Ovary (tissue), 10 donors: ENCODE measurements at places on chromosomes 3 and 15.

GRCh38 chr3:69292959-69293574, 92.8 kb downstream of the FRMD4B start:
- H3K4me1 ChIP-seq, result peaks cover 2% of the 10 kb centered on the region
- no peaks in the 10 kb centered on the region for H3K27me3 ChIP-seq
- no peak for DNase-seq
- H3K27ac ChIP-seq, result no peak overlapping the region

GRCh38 chr3:52040600-52040999, 15.8 kb downstream of the DUSP7 start:
- H3K4me1 ChIP-seq, result no peaks in the 10 kb centered on the region
- no peak overlapping the region for H3K27ac ChIP-seq
- H3K36me3 ChIP-seq, result no peaks in the 10 kb centered on the region
- H3K27me3 ChIP-seq, result no peaks in the 10 kb centered on the region
- H3K4me3 ChIP-seq, result no peak overlapping the region

- H3K36me3 ChIP-seq, result no peaks in the 10 kb centered on the region
- H3K4me1 ChIP-seq, result no peaks in the 10 kb centered on the region
- H3K27me3 ChIP-seq, result no peaks in the 10 kb centered on the region
- no peak for DNase-seq
- no peak overlapping the region for H3K4me3 ChIP-seq
- no peak overlapping the region for H3K27ac ChIP-seq
Measured at GRCh38 chr15:73009066-73010056, 42.9 kb upstream of the NEO1 start.

DNA sequence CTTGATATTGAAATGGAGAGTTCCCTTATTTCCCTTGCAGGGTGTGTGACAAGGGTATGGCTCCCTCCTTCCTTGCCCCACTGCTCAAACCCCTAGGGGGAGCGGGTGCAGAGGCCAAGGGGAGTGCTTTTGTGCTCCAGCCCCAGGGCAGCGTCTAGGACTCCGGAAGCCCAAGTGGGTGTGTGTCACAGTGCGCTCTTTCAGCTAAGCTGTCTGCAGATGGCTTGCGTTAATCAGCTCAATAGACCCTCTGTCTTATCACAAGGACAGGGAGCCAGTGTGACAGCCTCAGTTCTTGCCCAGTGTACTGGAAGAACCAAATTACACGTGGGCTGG, 523.6 kb upstream of the LMCD1 start:
- no peak overlapping the region for H3K27ac ChIP-seq
- H3K36me3 ChIP-seq, result no peaks in the 10 kb centered on the region
- no peak for DNase-seq

DNA sequence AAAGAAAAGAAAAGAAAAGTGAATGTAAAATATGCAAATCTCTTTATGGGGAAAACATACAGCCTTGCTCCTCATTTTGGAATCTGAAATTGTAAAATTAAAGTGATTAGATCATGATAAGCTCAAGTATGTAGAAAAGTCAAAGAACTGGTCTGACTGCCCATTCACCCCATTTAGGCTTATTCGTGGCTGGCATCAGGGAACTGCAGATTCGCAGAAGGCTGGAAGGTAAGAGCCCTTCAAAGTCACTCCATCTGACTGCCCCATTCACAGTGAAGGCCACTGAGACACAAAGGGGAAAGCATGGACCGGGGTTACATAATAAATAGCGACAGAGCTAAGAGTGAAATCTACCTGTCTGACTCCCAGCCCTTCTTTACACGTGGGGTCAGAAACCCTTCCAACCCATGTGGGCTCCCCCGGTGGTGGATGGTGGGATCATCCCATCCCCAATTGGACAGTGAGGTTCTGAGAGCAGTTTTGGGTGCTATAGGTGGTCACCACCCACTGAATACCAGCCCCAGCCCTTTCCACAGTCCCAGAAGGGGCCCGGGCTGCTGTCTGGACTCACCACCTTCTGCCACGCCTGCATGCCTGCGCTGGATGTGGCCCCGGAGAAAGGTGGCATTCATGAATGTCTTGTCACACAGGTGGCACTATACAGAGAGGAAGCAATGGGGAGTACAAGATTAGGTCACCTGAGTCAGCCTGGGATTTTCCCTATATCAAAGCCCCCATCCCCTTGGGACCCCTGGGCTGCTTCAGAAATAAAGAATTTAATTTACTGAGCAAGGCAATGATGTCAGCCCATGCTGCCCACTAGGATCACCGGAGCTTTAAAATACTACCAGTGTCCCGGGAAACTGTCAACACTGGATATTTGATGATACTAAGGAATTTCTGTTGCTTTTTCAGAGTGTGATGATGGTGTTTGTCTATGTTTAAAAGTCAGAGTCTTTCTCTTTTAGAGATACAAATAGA, 17.9 kb downstream of the DZIP1L start:
- no peaks in the 10 kb centered on the region for H3K27me3 ChIP-seq
- DNase-seq, result no peak
- H3K4me3 ChIP-seq, result no peak overlapping the region
- no peak overlapping the region for H3K27ac ChIP-seq
- no peaks in the 10 kb centered on the region for H3K36me3 ChIP-seq
- no peaks in the 10 kb centered on the region for H3K4me1 ChIP-seq

- H3K4me1 ChIP-seq, result no peaks in the 10 kb centered on the region
- no peak overlapping the region for H3K4me3 ChIP-seq
- H3K27me3 ChIP-seq, result no peaks in the 10 kb centered on the region
- no peaks in the 10 kb centered on the region for H3K36me3 ChIP-seq
Measured at GRCh38 chr3:27644941-27645340, 77.2 kb downstream of the EOMES start.
